ENCODE measurements at places on chromosomes 6 and 20.

- DNase-seq: no peak
Measured at GRCh38 chr20:906001-906520, 10.1 kb downstream of the ANGPT4 start.

DNA sequence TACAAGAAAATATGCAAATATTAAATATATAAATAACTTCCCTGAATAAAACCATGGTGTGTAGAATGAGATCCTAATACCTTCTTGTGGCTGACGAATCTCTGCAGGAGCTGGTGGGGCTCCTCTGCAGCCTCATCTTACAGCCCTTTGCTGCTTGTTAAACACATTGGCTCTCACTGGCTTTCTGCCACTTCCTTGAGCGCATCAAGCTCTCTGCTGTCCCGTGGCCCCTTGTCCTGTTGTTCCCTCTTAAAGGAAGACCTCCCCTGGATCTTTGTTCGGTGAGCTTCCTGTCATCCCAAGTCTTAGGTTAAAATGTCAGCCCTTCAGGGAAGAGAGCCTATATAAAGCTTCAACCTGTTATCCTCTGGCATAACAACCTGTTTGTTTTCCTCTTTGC is 519.6 kb downstream of the DOK5 start:
- no peak for DNase-seq

- DNase-seq: no peak
Measured at GRCh38 chr6:75202676-75203131, 3.1 kb downstream of the COL12A1 start.

- DNase-seq: no peak
Measured at GRCh38 chr6:29294499-29294914, 7.0 kb upstream of the OR14J1 start.

DNA sequence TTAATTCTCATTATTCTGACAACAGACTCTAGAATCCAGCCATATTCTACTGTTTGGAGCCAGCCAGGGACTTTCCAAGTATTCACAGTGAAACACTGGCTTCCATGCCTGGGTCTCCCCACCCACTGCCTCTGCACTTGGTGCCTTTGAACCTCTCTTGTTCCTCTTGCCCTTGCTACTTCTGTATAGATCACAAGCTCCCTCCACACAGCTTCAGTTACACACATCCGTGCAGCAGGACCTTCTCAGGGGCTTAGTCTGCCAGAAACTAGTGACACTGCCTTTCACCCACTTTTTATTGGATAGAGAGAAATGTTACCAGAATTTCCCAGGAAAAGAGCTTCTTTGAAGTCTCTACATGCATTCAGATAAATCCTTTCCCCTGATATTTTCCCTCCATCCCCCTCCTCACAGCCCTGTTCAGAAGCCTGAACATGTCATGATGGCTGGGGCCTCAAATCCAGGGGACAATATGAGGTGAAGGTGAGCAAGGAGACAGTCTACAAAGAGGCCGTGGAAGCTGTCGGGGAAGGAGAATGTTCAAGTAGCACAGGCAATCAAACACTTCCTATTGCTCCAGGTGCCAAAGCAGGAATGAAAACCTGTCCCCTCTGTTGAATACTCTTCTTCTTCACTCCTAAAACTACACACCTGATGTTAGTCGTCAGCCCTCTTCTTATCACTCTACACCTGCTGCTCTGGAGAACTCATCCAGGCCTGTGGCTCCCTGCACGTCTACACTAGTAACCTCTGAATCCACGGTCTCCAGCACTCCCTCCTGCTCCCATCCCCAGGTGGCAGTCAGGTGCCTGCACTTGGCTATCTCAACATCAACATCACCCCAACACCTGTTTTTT is 20.2 kb upstream of the HLA-DOA start:
- peak; percentile 23 for DNase-seq

GRCh38 chr6:157710604-157711003 is 112.4 kb upstream of the SNX9 start:
- no peak for DNase-seq

DNA sequence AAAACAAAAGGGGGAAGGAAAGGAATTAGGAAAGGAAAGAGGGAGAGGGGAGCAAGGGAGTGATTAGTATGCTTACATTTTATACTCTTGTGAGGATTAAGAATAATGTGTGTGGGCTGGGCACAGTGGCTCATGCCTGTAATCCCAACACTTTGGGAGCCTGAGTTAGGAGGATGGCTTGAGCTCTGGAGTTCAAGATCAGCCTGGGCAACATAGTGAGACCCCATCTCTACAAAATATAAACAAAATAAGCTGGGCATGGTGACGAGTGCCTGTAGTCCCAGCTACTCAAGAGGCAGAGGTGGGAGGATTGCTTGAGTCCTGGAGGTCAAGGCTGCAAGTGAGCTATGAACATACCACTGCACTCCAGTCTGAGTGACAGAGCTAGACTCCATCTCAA is 47.0 kb downstream of the SHLD1 start:
- DNase-seq: no peak

GRCh38 chr6:41566961-41567360 is 20.8 kb downstream of the FOXP4 start:
- DNase-seq: no peak

DNA sequence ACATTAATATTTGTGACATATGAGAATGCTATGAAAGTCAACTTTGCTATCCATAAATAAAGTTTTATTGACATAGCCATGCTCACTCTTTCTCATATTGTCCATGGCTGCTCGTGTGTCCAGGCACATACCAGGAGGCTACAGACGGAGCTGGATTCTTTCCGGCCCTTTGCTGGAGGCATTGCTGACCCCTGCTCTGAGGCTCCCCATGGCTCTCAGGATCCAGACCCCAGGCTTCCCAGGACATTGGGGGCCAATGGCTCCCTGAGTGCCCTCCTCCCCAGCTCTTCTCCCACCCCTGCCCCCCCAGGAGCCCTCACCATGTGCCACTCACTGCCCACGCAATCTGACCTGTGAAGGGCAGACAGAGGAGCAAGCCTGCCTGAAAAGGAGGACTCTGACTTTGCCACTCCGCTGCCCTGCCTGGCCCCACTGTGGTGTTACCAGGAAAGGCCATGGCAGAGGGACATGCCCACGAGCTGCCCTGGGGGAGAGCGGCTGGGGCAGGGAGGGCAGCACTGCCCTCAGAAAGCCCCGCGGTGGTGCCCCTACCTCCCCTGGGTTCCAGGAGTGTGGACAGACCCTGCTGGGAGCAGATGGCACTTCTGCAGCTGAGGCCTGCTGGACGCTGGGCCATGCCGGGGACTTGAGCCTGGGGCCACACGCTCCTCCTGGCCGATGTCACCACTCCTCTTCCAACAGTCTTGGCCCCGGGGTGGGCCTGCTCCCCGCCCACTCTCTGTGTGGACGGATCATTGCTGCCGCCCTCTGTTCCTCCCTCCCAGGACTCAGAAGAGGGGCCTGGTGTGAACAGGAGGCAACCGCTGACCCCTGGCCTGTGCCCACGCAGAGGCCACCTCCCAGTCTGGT is 97.8 kb upstream of the BHLHE23 start:
- no peak for DNase-seq

GRCh38 chr20:57464642-57465211 is 60.2 kb downstream of the CTCFL start:
- peak; percentile 69 for DNase-seq

GRCh38 chr20:43840382-43841070 is 74.1 kb upstream of the TOX2 start:
- DNase-seq: no peak

- peak; percentile 53 for DNase-seq
Measured at GRCh38 chr6:139029470-139030227, 1.1 kb downstream of the ABRACL start.

GRCh38 chr6:113908801-113909200 is 51.7 kb downstream of the MARCKS start:
- no peak for DNase-seq

DNA sequence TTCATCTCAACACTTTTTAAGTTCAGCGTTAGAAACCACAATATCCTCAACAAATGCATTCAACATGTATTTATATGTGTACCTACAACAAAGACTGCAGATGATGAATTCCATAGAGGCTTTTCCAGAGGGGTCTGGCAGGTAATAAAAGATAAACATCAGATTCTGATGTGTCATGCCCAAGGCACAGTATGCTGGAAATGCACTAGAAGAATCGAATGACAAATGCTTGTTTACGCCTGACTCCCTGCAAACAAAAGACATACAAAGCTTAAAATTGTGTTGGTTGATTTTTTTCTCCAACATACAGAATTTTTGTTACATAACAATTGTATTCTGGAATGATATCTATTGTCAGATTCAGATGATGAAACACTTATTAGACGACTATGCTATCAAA is at the start of gene LGSN:
LGSN (minus strand) TSS at position 45 of the 400 bp plus-strand sequence; CDS start at position 5, 40 bp downstream.
- no peak for DNase-seq

- DNase-seq: no peak
Measured at GRCh38 chr20:35296101-35296554, 3.9 kb upstream of the FAM83C start.

- DNase-seq: no peak
Measured at GRCh38 chr6:130202782-130203181, 20.0 kb downstream of the SAMD3 start.

GRCh38 chr6:2630891-2631571 is 119.7 kb downstream of the MYLK4 start:
- DNase-seq: no peak

- no peak for DNase-seq
Measured at GRCh38 chr20:881051-881782, 34.9 kb downstream of the ANGPT4 start.

- DNase-seq: no peak
Measured at GRCh38 chr20:17202673-17203072, 24.2 kb upstream of the PCSK2 start.

DNA sequence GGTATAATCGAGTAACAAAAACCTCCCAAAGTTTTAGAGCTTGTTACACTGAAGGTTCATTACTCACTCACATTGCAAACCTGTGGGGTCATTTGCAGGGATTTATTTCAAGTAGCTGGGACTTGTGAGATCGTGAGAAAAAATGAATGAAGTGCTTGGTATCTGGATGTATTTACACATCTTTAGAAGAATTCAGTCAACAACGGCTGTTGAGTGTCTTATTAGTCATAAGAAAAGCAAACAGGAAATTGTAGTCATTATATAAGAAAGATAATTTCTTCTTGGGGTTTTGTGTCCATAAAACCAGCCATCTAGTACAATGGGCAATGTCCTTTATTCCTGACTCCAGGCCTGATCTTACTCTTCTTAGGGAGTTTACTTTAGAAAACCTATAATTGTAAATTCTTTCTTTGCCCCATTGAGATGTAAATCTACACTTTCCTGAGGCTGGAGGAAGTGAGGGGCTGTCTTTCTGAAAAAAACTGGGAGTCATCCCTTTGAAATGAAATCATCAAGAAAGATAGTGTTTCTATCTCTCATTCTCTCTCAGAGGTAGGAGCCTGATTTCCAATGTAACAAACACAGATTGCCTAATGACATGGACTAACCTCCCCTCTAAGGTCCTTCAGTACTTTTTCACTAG is 202.5 kb upstream of the ASCC3 start:
- DNase-seq: no peak

DNA sequence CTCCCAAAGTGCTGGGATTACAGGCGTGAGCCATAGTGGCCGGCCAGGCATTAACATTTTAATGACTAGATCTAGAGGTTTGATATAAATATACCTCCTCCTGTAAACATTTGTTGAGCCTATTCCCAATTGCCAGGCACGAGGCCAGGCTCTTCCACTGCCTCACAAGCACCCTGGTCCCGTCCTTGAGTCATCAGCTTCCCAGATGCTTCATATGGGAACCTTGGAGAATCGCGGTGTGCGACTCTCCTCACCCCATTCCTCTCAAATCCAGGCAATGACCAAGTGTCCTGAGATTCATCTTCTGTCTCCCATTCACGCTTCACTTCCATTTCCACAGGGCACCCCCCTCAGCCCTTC is 35.9 kb upstream of the PIM1 start:
- no peak for DNase-seq

- no peak for DNase-seq
Measured at GRCh38 chr6:134166511-134167261, 114.3 kb upstream of the SLC2A12 start.

GRCh38 chr6:89385846-89386245 is 26.2 kb downstream of the RRAGD start:
- no peak for DNase-seq

GRCh38 chr6:47308552-47309290 is 984 bp downstream of the TNFRSF21 start:
- DNase-seq: peak; percentile 25

- DNase-seq: no peak
Measured at GRCh38 chr6:17707371-17707651, 586 bp upstream of the NUP153 start.

All from NCI-H526 (cell line).